ENCODE measurements at places on chromosomes 2 and 18.
A peak's percentile ranks its signal among the peaks of the same experiment; 100 is the strongest.

DNA sequence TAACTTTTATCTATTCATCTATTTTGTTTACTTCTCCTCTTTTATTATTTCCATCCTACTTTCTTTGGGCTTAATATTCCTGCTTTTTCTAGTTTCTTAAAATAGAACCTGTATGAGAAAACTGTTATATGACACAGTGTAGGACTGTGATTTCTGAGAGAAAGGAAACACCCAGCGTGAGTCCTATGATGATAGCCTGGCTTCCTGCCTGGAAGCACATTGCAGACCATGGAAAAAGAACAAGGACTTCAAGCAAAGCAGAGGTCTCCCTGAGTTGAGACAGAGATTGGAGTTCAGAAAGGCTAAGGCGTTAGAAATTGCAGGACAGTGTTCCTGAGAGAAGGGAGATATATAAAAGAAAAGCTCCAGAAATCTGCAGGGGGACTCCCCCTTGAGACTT is 7.8 kb downstream of the RBM44 start:
- DNase-seq: no peak

DNA sequence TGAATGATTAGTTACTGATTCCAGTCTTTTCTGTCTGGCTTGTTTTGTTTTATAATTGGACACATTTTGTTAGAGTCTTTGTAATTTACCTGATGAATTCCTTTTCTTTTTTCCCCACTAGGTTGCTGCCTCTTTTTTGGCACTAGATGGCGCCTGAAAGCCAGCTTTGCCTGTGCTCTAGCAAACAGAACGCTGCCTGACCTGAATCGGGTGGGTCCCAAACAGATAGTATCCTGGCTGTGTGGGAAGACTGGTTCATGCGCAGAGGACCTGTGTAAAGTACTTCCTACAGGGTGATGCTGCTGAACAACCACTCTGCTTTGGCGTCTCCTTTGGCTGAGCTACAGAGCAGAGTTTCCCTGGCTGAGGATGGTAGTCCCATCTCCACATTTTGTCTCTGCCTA is 288.2 kb downstream of the IKZF2 start:
- peak; percentile 66 for DNase-seq

- peak; percentile 86 for DNase-seq
These were observed at the start of gene WIPF1 for GRCh38 chr2:174597345-174598047. WIPF1 (minus strand) TSS chr2:174597804; CDS start chr2:174585573, 12,231 bp downstream.

- DNase-seq: no peak
These were observed 10.9 kb downstream of the GNLY start for GRCh38 chr2:85704800-85705679.

GRCh38 chr2:69114534-69114933 is 101.6 kb downstream of the ANTXR1 start:
- DNase-seq: no peak
